ENCODE measurements at places on chromosomes 13 and 19.

GRCh38 chr13:33615436-33615835 lies 202.5 kb upstream of the RFC3 start:
- DNase-seq: no peak

DNA sequence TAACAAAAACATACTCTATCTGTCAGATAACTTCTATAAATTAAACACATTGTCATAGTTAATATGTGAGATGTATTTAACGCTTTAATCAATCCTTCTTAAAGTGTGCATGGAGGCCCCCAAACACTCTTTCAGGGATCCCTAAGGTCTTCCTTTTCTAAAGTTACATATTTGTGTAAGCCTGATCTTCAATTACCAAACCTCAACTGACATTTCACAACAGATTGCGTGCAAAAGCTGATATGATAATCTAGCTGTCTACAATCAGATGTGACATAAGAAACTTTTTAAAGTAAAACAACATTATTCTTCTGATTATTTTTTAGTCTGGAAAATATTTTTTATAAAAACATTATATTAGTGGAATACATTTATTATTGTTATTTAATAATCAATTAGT lies 1850.4 kb downstream of the OLFM4 start:
- DNase-seq: no peak

DNA sequence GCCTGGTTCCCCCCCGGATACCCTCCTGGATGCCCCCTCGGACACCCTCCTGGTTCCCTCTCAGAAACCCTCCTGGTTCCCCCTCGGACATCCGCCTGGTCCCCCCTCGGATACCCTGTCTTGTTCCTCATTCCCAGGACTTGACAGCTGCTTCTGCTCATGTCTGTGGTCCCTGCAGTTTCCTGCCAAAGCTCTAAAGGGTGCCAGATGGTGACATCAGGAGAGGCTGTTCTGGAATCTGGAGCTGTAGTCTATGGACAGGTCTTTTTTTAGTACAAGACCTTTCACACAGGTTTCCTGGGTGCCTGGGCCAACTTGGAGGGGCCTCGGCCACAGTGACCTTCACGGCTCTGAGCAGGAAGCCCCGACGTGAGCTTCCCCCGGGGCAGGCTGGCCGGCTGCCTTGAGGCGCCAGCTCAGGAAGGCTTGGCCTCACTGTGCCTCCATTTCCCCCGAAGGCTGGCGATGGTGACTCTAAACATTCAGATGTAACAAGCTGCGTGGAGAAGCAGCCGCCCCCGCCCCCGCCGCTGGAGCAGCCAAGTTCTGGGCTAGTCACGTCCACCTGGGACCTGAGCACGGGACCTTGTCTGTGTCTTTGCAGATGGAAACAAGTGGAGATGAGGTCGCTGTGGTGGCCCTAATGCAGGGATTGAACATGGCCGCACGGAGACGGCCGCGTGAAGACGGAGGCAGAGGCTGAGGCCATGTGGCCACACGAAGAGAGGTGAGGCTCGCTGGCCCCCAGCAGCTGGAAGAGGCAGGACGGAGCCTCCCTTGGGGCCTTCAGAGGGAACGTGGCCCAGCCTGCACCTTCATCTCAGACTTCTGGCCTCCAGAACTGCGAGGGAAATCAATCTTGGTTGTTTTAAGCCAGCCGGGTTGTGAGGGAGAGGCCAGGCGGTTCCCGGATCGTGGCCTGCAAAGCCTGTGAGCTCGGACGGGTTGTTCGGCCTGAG lies 12.7 kb downstream of the SGTA start:
- no peak for DNase-seq

GRCh38 chr13:90393408-90393807 lies 954.1 kb upstream of the MIR17HG start:
- no peak for DNase-seq

- DNase-seq: no peak
Observed at GRCh38 chr13:44453881-44454280, 80.3 kb downstream of the SERP2 start.

GRCh38 chr13:112131081-112131712 lies 64.2 kb downstream of the SOX1 start:
- no peak for DNase-seq

DNA sequence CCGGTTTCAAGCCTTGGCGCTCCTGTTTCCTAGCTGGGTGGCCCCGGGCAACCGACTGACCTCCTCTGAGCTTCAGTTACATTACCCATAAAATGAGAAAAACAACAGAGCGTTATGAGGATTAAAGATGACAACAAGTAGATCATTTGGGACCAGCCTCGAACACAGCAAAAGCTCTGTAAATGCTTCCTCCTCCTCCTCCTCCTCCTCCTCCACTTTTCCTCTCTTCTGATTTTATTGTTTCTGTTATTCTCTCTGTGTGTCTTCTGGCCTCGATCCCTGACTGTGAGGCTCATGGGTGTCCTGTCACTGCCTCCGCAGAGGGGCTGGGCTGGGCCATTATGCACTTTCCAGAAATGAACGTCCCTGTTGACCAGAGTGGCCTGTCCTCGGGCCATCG lies 176.2 kb downstream of the URI1 start:
- DNase-seq: no peak

- DNase-seq: no peak
Observed at GRCh38 chr13:112616586-112617362, 28.8 kb upstream of the TUBGCP3 start.

GRCh38 chr13:95756072-95756471 lies 79.1 kb downstream of the DNAJC3 start:
- DNase-seq: no peak

DNA sequence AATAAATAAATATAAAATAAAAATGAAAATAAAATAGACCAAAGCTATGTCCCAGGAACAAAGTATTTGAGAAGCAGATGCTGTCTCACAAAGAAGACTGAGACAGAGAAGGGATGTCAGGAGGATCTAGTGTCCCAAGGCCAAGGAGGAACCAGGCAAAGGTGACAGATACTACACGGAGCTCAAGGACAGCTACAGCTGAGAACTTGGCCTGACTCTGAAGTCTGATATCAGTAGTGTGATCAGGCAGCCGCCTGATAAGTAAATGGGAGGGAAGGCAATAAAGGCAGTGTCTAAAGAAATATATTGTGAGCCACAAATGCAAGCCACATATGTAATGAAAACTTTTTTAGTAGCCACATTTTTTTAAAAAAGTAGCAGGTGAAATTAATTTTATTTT lies 20.4 kb upstream of the NANOS3 start:
- no peak for DNase-seq

DNA sequence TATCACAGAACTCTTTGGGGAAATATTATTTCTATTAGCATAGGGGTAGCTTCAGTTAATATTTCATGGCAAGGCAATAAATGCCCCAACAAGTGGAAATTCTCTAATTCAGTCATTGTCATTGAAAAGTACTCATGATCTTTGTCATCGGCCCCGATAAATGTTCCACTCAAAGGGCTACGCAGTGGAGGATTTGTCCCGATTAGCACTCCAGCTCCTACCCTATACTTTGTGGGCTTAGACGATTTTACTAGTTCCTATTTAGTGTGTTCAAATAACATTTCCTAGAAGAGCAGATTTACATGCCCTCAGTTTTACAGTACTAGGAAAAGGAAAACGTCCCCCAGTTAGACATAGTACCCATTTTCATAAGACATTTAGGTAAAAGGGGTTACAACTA lies 38.0 kb upstream of the ATP12A start:
- no peak for DNase-seq

- DNase-seq: no peak
Observed at GRCh38 chr13:85879014-85879413, 79.8 kb upstream of the SLITRK6 start.

DNA sequence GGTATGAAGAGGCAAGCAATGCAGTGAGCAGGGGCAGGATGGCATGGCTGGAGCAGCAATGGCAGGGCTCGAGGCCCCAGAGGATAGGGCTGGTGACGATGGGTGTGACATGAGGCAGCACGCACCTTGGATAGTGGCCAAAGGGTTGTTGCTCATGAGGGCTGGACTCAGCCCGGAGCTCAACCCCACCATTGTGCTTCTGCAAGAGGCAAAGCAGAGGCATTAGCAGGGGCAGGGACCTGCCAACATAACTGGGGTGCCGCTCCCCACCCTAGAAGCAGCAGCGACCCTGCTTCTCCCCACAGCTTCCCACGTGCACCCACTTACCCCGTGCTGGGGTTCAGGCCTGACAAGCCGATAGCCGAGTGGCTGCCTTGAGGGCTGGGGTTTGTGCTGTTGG lies 15.8 kb downstream of the ZNF574 start:
- no peak for DNase-seq

DNA sequence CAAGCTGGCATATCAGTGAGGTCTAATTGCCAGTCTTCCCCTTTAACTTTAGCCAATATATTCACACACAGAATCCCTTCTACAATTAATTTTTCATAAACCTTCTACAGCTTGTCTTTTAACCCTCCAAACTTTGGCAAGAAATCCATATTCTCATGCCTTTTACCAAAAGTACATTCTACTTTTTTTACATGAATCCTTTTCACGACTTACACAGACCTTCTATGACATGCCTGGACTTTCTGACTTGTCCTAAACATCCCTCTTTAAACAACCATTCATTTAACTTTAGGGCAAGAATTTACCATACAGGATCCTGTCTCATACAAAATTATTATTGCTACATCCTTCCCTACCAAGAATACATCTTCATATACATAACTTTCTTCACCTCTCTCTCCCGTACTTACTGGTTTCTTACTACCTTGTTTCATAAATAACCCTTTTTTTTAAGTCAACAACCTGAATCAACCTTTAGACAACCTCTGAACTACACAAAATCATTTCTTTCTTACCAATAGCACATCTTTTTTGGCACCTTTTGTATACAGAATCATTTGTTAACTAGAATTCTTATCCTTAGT lies 23.5 kb downstream of the ZNF544 start:
- no peak for DNase-seq
